ENCODE measurements at places on chromosomes 6 and 20. TPM values are rescaled to one million over a fixed set of nuclear protein-coding genes. Genes with fewer than 3 reads are reported as not detected.

C6orf141 gene
- total RNA-seq: 0.80 TPM

C20orf202 gene
- 0.26 TPM for total RNA-seq

PRSS35 gene
- 0.31 TPM for total RNA-seq

DNA sequence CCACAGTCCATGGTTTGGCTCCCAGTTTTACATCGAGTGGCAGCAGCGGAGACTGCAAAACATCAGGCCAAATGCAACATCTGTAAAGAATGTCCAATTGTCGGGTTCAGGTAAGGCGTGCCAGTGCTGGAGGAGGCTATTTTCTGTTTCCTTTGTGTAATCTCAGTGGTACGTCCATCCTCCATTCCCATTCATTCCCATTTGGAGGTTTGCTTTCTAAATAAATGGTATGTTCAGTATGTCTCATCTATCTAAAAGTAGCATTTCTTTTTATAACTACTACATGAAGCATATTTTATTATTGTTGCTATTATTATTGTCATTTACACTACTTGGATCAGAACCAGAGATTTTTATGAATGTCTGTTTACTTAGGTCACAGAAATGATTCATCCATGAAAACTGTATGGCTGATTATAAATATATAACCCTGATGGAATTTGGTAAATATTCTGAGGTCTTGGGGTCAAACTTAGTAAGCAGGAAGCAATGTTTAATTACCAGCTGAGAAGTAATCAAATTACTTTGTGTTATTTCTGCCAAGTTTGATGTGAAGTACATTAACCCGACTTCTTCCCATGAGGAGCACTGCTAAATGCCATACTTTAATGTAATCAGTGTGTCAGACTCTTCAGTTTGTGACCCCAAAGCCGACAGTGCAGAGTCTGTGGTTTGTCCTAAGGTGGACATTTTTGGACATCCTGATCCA lies 512.9 kb downstream of the UTRN start:
- no peak for DNase-seq

DNAJC5 gene
- total RNA-seq: 48.3 TPM

GRCh38 chr20:3557237-3557785 lies 86.5 kb downstream of the ATRN start:
- no peak for DNase-seq

DNA sequence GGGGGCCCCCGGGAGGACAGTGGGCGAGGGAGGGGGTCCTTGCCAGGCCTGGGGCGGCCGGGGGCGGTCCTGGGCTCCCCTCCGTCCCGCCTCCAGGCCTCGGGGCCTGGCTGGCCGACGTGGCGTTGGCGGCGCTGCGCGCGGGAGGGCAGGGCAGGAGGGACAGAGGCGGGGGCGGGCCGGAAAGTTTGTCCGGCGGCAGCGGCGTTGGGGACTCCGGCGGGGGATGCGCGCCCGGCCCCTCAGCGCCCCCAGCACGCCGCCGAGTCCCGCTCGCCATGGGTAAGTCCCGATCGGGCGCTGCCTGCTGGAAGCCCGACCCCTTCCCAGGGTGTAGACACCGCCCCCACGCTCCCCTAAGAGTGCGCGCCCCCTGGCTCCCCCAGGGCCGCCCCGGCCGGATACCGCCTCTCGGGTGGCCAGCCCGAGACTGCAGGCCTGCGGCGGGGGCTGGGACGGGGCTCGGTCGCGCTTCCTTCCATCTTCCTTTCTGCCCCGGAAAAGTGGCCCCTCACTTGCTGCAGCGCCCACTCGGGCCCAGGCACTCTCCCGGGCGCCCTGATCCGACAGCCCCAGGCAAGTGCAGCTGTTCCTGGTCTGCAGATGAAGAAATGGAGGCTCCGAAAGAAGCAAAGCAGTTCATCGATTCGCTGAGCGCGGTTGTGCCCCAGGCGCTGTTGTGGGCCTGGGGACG lies at the start of gene SLC2A10:
SLC2A10 (plus strand) TSS at position 191 of the 694 bp plus-strand sequence; CDS start at position 279, 88 bp downstream.
- DNase-seq: peak; percentile 49

- no peak for DNase-seq
Observed at GRCh38 chr6:102679865-102680264, 1286.4 kb downstream of the GRIK2 start.

- no peak for DNase-seq
Observed at GRCh38 chr20:16220826-16221225, 352.4 kb downstream of the KIF16B start.

RNF217 gene
- total RNA-seq: 0.08 TPM

PNPLA1 gene
- not detected for total RNA-seq

FOXA2 gene
- total RNA-seq: not detected

WFDC12 gene
- total RNA-seq: not detected

GRCh38 chr6:132179955-132180354 lies 221.3 kb downstream of the MOXD1 start:
- DNase-seq: no peak

DNA sequence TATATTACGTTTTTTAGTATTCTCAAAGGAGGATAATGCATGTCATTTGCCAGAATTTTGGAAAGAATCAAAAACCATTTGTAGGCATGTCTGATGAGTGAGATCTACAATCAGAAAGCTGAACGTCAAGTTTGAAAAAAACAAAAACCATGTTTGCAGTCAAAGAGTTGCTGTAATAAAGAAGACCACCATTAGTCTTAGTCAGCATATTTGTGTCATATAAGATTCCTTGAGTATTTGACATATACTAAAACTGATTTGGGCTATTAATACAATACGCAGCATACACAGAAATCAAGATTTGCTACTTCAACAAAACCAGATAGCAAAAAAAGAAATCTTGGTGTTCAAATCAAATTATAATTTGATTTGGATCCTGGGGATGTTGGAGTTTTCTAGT lies 247.5 kb downstream of the SAMD5 start:
- no peak for DNase-seq

DNA sequence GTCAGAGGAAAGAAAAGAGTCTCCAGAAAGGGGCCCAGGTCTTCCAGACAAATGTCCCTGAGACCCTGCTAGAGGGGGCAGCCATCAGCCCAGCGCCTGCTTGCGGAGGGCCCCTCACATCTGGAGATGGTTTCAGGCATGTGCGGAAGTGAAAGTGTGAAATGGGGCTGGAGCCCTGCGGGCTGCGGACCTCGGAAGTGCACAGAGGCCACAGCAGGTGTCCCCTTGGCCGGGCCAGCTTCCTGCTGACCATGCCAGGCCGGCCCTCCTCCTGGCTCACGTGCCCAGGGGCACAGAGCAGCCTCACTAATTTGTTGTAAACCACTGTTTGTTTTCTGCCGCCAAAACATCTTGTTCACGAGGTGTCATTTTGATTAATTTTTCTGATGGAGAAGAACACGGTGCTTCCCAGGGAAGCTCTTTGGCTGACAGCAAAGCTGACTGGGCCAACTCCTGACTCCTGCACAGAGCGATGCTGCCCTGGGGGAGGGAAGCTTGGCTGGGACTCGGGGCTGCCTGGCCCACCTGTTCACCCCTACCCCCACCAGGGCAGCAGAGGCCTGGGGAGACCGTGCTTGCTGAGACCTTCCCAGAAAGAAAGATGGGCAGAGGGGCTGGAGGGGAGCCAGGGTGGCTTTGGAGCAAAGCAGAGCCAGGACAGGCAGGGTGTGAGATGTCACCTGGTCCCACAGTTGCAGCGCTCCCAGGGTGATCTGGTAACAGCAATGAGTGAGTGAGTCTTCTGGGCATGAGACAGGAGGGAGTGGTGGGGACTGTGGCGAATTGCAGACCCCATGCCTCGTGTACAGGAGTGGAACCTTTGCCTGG lies 54.2 kb downstream of the BCAS4 start:
- no peak for DNase-seq

DNA sequence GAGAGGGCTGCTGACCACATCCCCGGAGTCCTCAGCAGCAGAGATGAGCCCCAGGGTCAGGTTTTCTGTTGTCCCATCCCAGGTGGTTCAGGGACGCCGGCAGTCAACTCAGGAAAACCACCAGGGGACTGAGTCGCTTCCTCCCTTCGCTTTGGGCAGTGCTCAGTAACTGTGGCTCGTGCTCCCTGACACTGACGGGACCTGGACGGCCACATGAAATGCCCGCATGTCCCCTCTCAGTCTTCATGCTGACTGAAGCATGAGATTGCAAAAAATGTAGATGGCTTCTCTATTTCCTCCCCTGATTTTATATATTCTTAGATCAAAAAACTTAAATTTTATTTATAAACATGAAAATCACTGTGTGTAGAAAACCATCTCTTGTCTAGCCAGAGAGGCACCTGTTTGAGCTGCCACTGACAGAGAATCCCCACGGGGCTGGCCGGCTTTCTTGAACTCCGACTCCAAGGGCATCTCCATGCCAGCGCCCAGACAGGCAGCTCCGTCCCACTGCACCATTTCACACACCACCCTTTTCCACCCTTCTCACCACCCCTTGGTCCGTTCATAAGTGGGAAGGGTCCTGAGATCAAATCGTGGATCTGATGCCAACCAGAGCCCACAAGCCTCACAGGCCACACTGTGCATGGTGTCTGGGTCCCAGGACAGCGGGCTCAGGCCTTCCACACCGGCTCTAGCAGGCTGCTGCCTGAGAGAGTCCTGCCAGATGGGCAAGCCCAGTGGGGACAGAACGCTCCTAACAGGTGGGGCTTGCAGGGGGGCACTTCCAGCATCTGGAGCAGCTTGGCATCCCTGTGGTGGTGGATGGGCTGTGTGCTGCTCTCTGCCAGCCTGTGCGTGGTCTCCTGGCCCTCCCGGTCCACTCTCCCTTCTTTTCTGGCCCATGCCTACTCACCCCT lies 98.2 kb downstream of the SMOC2 start:
- DNase-seq: no peak
